ENCODE measurements at places on chromosomes 3 and 15. TPM values are rescaled to one million over a fixed set of nuclear protein-coding genes. Genes with fewer than 3 reads are reported as not detected.

The AGBL1 gene
- not detected for total RNA-seq

The FRMD5 gene
- total RNA-seq = 3.2 TPM

The ZBED2 gene
- 1.3 TPM for total RNA-seq

The RASGRP1 gene
- 0.10 TPM for total RNA-seq

The GPR149 gene
- total RNA-seq = not detected

The MESP1 gene
- total RNA-seq = 1.5 TPM

The SKOR1 gene
- total RNA-seq = 0.19 TPM

The P2RY14 gene
- total RNA-seq = not detected

The SPTBN5 gene
- 15.0 TPM for total RNA-seq

The GOLGA6L25 gene
- total RNA-seq = not detected

The SFMBT1 gene
- total RNA-seq = 1.6 TPM

The TICRR gene
- 1.4 TPM for total RNA-seq

The CPEB1 gene
- not detected for total RNA-seq

The GOLGA8A gene
- 13.2 TPM for total RNA-seq

The SV2B gene
- total RNA-seq = 28.6 TPM

The TIMMDC1 gene
- total RNA-seq = 36.3 TPM

The SLC35G2 gene
- total RNA-seq = 9.5 TPM

The LYZL4 gene
- total RNA-seq = not detected

The PCSK6 gene
- total RNA-seq = 19.2 TPM

The GPR171 gene
- not detected for total RNA-seq

The ARID3B gene
- 7.6 TPM for total RNA-seq

The CCDC9B gene
- total RNA-seq = 11.8 TPM

The SI gene
- not detected for total RNA-seq

The RBP2 gene
- not detected for total RNA-seq

The ZNF609 gene
- total RNA-seq = 27.8 TPM

The GOLGA8S gene
- total RNA-seq = 0.06 TPM

The C3orf22 gene
- not detected for total RNA-seq

The ALDH1L1 gene
- not detected for total RNA-seq

The CCNB2 gene
- total RNA-seq = 22.3 TPM

The HHATL gene
- total RNA-seq = not detected

The PAQR9 gene
- not detected for total RNA-seq

The PDIA3 gene
- total RNA-seq = 425 TPM

The TIMP4 gene
- not detected for total RNA-seq

The ITIH4 gene
- total RNA-seq = 0.29 TPM

The ITPKA gene
- total RNA-seq = 5.0 TPM

The CEP19 gene
- total RNA-seq = 3.1 TPM

The OTOL1 gene
- not detected for total RNA-seq

The FAM107A gene
- 74.4 TPM for total RNA-seq

The MEX3B gene
- total RNA-seq = 23.6 TPM

The CCDC174 gene
- total RNA-seq = 5.5 TPM

The LCTL gene
- total RNA-seq = not detected

All from glomerular endothelial cell (primary cell).